Activated T-cell treated with anti-CD3 and anti-CD28 coated beads, Interleukin-2, amount 50 U/mL, for 4 hours (primary cell): ENCODE measurements at places on chromosomes 7 and 10.

DNA sequence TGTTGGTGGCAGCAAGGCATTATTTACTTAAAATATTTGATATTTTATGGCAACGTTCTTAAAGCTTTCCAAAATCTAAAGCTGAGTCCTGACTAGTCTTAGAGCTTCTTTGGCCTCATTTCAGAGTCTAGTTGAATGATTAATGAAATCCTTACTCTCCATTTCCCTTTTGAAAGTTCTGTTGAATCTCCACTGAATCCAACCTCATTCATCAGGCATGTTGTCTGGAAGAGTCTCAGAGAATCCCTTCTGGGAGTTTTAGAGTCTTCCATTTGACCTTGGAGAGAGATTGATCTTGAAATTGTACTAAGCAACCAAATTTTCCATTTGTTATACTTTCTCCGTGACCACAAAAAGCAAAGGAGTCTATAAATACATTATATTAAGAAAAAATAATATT, 198.5 kb upstream of the TMEM196 start:
- no peak for DNase-seq

- DNase-seq: no peak
These were observed 283.2 kb upstream of the CELF2 start for GRCh38 chr10:10734356-10735064.

DNA sequence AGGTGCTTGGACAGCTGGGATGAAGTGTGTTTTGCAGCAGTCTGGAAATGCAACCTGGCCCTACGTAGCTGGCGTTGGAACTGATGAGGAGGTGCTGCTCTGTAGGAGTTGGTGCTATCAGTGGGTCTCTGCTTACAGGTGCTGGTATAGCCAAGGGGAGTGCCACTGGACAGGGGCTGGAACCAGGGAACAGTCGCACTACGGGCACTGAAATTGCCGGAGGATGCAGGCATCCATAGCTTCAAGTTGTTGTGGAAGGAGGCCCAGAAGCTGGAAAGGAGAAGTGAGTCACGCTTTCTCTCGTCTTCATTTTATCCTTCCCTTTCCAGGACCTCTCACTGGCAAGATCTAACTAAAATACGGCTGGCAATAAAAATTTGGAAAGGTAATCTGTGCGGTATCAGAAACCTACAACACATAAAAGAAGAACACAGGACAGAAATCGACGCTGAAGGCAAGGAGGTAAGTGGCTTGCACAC, 25.8 kb downstream of the MACC1 start:
- DNase-seq: no peak

DNA sequence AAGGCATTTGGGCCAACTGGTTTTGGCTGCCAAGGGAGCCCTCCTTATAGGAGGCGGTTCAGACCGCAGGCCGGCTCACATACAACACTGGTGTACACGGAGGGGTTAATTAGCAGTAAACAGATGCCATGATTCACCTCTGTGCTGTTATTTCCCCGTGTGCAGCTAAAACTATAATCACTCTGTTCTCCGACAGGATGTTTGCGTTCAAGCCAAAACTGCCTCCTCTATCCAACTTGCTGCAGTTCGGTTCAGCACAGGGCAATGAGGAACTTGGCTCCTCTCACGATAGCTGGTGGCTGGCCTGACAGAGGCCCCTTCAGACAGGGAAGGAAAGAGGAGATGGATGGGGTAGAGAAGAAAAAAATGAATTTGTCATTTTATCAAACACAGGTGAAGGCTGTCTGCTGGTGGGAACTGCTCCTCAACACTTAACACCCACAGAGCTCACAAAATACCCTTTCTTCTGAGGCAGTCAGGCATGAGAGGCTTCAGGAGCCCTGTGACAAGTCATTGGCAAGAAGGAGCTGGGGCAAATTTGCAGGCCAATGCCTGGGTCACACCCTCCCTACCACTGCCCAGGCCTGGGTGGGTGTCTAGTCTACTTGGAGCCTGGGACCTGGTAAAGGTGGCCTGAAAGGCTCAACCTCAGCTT, 24.0 kb downstream of the KCNMA1 start:
- DNase-seq: no peak

DNA sequence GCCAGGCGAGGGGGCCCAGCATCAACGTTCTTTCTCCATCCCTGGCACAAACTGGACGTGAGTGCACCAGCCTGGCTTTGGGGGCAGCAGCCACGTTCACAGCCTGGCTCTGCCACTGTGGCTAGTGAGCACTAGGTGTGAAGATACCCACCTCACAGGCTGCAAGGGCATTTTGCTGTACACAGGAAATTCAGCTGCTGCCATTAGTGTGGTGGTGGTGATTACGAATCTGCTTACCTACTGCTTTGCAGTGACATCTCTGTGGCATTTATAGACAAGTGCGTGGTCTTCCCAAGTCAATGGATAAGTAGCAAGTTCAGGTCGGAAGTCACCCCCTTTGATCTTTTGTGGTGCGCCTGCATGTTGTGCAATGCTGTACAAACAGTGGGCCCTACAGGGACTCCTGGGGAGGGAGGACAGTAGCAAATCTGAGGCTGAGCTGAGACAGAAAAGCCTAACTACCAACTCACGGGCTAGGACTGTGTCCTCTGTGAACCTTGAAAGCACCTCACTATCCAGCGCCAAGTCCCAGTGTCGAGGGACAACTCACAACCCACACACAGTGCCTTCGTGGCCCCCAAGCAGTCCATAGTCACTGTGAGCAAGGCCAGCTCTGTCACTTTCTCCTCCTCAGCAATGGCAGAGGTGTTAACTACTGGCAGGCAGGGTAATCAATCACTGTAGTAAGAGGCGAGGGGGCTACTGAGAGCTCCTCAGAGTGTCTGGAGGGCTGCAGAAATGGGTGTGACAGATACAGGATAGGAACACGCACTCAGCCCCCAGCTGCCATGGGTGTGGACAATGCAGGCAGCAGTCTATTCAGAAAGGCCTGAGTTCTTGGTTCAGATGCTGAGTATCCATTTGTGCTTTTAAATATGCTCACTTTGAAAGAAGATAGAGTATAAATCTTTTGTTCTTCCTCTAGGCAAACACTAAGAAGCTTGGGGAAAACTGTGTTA, 17.0 kb upstream of the MMP21 start:
- DNase-seq: no peak

DNA sequence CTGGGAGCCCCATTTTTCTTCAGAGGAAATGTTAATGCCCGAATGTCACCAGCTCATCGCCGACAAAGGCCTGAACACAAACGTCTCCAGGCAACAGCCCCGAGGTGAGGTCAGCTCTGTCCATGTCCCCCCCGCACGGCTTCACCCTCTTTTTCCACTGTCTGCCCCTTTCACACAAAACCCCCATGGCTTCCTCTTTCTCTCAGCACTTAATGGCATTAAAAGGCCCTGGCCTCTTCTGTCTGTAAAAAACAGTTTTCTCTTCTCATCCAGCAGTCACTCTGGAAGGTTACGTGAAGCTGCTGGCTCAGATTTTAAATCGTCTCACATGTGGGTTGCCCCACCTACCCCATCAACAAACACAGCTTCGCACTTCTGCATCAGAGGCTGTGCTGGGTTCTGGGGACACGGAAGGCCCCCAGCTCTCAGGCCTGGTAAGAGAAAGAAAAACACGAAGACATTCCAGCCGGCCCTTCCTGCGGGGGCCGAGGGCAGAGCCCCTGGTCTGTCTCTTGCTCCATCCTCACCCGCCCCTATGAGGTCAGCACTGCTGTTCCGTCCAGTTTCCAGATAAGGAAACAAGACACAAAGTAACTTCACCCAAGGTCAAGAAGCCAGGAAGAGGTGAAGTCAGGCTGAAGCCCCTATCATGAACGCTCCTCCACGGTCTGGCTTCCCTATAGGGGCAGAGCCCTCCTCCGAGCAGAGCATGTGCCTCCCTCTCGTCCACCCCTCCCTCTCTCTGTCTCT, 91.1 kb upstream of the PDGFA start:
- DNase-seq: no peak

GRCh38 chr7:70071766-70072165, 473.5 kb downstream of the AUTS2 start:
- no peak for DNase-seq

GRCh38 chr10:56496186-56496486, 135.1 kb upstream of the ZWINT start:
- no peak for DNase-seq

- DNase-seq: no peak
These were observed 40.7 kb downstream of the EXOC4 start for GRCh38 chr7:133293384-133294160.

- DNase-seq: no peak
These were observed at the start of gene CFAP46 for GRCh38 chr10:132942101-132943057. Gene CFAP46, minus strand, starts transcription at chr10:132942570. Its CDS starts 86 bp downstream, at chr10:132942484.

DNA sequence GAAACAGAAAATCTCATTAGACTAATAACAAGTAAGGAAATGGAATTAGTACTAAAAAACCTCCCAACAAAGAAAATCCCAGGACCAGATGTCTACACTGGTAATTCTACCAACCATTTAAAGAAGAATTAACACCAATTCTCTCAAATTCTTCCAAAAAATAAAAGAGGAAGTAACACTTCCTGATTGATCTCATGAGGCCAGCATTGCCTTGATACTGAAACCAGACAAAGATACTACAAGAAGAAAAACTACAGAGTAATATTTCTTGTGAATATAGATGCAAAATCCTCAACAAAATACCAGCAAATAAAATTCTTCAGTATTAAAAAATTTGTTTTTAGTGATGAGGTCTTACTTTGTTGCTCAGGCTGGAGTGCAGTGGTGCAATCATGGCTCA, 21.3 kb downstream of the GCK start:
- no peak for DNase-seq

GRCh38 chr10:75028049-75028448, 83.4 kb upstream of the SAMD8 start:
- no peak for DNase-seq

DNA sequence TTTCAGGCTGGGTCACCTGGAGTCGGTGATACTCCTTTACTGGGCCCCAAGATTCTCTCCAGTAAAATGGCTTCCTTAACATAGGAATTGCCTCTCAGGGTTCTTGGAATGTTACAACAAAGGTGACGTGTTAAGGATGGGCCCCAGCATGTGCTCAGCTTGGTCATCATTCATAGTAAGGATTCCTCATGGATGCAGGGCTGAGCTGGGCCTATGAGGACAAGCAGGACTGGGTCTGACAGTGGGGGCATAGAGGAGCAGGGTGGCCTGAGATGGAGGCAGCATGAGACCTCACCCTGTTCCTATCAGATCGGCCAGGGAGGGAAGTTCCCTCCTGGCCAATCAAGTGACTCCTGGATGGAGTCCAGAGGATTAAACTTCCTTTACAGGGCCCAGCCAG, 12.8 kb upstream of the MBL2 start:
- no peak for DNase-seq

DNA sequence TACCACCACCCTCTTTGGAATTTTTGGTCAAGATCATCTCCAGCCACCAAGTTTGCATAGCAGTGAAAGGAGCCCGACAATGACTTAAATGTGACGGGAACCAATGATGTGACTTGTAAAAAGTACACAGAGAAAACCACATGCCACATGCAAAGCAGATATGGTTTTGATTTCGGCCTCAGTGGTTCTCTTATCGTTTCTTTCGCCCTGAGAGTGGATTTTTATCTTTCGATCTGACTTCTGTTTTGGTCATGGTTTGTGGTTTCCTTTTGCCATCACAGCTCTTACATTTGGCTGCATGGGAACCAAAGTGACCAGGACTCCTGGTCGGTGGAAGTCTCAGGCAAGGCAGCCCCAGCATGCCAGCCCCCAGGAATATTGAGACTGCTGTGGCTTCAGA, 31.5 kb downstream of the TCF7L2 start:
- no peak for DNase-seq

GRCh38 chr10:102344067-102344466, 51.4 kb upstream of the NFKB2 start:
- DNase-seq: no peak

DNA sequence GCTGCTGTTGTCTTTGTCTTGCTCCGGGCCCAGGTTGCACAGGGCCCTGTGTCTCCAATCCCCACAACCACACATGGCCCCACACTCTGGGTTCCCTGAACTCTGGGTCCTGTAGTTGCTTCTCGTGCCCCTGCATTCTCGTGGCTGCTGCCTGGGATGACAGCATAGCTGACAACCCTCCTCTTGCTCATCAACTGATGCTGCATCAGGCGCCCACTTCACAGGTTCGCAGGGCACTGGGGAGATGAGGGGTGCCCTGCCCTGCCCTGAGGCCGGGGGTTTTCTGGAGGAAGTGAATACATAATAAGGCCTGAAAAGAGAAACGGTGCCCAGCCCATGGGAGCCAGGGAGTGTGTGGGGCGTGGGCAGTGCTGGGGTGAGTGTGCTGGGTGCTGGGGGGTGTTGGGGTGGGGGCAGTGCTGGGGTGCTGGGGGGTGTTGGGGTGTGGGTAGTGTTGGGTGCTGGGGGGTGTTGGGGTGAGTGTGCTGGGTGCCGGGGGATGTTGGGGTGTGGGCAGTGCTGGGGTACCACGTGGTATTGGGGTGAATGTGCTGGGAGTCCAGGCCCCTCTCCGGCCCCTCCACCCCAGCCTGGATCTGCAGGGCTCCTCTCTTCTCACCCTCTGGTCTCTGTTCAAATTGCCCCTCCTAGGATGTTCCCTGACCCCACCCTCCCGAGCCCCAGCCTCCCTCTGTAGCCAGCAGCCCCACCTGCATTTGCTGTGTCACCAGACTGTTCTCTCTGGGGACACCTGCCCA, 2.0 kb upstream of the MTG1 start:
- DNase-seq: no peak

DNA sequence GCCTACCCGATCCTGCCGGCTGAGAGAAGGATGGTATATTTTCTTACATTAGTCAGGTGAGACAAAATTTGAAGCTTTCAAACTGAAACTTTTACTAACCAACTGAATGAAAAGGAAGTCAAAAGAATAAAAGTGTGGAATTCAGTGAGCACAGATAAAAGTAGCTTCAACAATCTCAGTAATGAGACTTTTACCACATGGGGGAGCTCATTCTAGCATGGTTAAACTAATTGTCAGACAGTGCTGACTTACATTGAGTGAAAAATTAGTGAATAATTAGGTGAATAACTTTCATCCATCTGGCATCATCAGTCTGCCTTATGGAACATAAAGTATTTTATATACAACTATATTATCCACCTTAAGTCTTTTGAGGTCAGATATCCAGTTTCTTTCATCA, 8.4 kb downstream of the FAM237B start:
- no peak for DNase-seq

- DNase-seq: no peak
These were observed 46.6 kb upstream of the ABLIM1 start for GRCh38 chr10:114704679-114705078.

DNA sequence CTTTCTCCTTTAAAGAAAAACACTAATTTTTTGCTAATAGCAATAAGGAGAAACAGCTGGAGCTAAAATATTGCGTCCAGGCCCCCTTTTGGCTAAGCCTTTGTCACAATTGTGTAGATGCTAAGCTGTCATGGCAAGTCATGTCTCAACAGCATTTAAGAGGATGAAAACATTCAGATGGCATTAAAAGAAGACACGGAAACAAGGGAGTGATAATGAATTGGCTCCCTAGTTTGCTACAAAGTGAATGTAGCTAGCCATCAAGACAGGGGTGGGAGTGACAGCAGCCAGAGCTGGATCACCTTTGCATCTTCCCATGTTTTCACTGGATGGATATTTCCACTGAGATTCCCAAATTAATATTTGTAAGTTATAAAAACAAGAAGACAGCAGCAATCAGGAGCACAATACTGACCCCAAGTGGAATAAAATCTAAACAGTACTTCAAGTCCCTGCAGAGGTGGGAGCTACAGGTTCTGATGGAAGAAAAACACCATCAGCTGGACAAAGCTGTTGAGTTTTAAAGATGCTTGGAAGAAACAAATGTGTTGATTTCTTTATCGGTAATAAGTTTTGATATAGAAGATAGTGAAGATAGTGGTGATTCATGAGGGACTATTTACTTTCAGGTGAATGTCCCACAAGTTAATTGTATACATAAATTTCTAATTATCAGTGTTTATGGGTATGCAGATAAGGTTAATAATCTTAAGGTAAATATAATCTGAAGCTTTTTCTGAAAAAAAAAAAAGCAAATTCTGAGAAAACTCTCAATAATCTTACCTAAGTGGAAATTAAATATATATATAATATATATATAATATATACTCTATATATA, 129.4 kb downstream of the SLC16A9 start:
- DNase-seq: no peak
